ENCODE measurements at places on chromosomes 2 and 18.

DNA sequence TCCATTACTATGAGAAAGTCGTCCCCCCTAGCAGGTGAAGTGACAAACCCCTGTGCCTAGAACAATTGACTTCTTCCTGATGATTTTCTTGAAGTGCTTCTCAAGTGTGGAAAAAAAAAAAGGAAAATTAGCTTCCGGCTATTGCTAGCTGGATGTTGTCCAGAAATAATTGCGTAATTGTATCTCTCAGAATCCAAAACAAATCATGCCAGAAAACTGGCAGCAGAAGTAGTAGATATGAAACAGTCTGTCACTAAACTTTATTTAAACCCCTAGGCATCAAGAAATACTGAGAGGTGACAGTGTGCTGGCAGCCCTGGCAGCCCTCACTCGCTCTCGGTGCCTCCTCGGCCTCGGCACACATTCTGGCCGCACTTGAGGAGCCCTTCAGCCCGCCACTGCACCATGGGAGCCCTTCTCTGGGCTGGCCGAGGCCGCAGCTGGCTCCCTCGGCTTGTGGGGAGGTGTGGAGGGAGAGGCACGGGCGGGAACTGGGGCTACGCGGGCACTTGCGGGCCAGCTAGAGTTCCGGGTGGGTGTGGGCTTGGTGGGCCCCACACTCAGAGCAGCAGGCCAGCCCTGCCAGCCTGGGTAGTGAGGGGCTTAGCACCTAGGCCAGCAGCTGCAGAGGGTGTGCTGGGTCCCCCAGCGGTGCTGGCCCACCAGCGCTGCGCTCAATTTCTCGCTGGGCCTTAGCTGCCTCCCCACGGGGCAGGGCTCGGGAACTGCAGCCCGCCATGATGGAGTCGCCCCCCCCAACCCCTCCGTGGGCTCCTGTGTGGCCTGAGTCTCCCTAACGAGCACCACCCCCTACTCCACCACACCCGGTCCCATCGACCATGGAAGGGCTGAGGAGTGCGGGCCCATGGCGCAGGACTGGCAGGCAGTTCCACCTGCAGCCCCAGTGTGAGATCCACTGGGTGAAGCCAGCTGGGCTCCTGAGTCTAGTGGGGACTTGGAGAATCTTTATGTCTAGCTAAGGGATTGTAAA, 80.5 kb upstream of the ABCA12 start:
- DNase-seq: no peak

GRCh38 chr18:59249199-59249774, 24.0 kb downstream of the RAX start:
- peak; percentile 68 for DNase-seq

DNA sequence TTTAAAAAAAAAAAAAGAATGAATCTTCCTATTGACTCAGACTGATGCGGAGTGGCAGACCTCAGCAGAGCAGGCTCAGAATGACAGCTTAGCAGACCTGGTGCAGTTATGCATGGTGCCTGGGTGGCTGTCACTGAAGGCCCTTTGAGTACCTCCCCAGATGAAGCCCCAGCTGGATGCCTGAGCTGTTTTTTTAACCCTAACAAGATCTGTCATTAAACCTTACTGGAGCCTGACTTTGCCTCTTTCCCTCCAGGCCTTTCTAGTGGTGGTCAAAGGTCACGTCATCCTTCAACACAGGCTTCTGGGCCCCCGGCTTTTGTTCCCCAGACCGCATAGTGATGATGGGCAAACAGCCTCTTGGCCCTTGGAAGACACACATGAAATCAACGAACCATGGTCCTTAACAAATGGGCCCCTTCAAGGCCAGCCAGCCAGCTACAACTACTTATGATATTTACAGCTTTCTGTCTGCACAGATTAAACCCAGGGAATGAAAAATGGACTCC, 138.3 kb upstream of the CYP1B1 start:
- no peak for DNase-seq

DNA sequence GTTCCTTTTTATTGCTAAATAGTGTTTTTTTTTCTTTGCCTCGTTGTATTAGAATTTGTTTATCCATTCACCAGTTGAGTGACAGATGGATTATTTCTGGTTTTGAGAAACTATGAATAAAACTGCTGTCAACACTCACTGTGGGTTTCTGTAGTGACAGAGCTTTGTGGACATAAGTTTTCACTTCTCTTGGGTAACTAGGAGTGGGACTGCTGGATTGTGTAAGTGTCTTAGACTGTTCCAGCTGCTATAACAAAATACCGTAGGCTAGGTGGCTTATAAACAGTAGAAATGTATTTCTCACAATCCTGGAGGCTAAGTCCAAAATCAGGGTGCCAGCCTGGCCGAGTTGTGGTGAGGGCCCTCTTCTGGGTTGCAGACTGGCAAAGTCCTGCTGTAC, 71.9 kb downstream of the TNFRSF11A start:
- DNase-seq: no peak

DNA sequence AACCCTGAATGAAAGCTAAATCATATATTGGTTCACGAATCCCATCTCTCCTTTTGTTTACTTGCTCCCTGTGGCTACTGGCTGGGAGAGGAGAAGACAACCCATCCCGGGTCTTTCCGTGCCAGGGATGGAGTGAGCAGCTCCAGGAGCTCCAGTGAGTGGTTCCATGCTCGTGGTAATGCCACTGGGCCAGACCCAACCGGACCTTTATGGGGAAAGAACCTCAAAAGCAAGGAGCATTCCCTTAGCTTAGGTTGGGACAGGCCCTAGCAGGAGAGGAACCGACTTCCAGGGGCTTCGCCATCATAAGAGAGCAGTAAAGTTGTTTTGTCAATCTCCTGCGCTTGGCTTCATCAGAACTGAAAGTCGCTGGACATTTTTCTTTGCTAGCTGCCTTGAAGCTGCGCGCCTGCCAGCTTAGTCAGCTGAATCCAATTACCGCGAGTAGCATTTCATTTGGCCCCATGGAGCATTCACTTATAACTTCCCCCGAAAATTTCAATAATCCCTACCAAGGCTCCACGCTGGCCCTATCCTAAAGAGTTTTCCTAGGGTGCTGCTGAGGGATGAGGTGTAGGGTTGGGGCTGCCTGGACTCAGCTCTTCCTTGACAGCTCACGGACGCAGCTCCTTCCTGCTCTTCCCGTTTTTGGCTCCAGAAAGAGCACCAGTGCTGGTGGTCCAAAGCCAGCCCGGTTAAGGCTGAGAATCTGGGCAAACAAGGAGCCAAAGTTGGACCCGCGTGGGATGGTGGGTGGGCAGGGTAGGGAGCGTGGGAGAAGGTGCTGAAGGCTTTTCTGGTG, 4.9 kb downstream of the HOXD3 start:
- no peak for DNase-seq

DNA sequence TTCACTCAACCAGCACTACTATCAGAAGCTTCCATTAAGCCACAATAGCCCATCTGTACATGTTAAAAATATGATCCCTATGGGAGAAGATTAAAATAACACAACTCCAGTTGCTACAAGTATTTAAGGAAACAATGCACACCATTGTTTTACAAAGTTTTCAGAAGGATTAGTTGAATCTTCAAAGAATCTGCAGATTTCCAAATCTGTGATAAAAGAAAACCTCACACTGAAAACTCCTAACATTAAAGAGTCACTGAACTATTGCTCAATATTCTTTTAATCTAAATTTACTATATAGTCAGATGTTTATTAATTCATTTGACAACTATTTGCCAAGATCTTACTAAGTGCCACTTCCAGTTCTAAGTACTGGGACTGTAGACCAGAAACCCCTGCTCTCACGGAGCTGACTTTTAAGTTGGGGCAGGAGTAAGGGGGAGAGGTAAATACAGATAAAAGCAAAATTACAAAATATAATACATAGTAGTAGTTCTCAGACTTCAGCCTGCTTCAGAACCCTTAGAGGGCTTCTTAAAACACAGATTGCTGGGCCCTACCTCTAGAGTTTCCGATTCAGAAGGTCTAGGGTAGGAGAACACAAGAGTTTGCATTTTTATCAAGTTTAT, 94.4 kb downstream of the STK39 start:
- no peak for DNase-seq

DNA sequence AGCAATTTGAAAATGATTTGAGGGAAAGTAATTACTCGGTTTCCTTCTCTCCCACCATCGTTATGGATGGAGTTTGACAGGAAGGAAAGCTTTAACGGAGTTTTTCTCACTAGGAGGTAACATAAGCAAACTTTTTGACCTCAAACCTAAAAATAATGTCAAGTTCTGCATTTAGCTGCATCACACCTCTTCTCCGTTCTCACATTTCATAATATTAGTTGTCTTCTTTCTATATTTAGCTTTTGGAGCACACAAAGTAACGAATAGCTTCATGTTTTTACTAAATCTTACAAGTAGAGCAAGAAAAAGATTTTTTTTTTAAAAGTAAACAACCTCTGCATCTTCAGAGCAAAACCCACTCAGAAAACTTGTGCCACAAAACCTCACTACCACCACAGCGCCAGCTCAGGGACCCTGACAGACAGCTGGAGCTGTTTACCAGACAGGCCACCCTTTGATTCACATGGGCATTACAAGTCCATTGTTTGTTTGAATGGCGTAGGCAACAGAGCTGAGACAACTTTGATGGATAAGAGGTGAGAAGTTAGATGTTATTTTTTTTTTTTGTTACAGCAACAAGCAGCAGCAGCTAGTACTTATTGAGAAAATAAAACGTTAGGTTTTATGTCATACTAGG, 21.9 kb upstream of the ICOS start:
- no peak for DNase-seq

DNA sequence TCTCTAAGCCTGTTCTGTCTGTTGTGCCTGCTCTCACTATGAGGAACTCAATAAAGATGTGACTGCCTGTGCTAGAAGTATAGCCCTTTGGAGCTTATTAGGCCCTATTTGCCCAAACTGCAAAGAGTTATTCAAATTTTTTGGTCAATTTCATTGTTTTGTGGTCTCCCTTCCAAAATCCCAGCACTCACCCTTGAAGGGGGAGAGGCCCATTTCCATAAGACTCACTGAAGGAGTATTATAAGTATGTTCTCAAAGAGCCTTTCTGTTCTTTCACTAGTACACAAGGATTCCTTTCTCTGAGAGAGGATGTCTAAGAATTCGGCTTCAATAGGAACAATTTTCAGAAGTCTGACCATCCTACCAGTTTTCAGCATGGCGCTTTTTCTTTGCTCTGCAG, 641.9 kb upstream of the REG3G start:
- DNase-seq: no peak

GRCh38 chr2:179377296-179377695, 112.7 kb upstream of the SESTD1 start:
- DNase-seq: no peak

GRCh38 chr2:176132205-176133171, 3.0 kb downstream of the HOXD8 start:
- DNase-seq: no peak

DNA sequence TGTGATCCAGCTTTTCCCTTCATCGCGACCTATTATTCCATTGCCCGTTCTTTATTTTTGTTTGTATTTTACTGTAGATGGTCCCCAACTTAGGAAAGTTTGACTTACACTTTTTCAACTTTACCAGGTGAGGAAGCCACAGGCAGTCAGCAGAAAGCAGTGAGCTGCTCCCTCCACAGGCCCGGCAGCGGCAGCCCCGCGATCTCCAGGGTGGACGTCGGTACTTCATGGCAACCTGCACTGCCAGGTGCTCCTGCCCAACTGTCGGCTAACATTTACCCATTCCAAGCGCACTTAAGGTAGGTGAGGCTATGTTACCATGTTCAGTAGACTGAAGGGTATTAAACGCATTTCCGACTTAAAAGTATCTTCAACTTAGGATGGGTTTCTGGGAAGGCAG, 12.8 kb downstream of the ZNF516 start:
- DNase-seq: no peak

DNA sequence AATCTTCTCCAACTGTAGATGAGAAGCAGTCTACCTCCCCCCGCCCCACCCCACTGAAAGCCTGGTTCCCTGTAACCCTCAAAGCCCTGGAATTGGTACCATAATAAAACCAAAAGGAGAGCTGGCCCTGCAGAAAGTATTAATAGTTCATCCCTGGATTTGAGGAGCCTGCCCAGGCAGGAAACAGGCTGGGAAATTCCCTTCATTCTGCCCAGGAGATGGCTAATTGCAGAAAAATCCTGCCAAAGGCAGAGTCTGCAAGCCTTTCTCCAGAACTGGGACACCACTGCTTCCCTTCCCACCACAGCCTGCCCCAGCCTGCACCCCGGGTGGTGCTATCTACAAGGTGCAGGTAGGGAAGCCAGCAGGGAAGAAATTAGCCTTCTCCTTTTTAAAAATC, 16.3 kb downstream of the GKN2 start:
- no peak for DNase-seq

DNA sequence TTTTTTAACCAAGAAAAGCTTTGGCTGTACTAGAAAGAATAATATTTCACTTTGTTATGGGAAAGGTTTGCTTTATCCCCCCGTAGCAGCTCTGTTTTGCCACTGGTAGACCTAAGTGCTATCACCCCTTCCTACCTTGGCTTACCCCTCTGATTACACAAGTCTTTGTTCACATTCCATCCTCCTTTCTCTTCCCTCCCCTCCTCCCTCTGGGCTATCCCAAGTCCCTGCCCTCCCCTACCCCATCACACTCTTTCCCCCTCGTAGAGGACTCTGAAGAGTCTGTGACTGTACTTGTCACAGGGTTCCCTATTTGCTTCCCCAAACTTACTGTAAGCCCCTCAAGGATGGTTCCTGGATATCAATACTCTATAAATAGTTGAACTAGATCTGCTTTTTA, 152.9 kb upstream of the NOSTRIN start:
- no peak for DNase-seq

GRCh38 chr2:206275312-206276055, 1.0 kb downstream of the ZDBF2 start:
- no peak for DNase-seq

GRCh38 chr2:216245391-216245975, 126.8 kb downstream of the MARCHF4 start:
- DNase-seq: no peak

DNA sequence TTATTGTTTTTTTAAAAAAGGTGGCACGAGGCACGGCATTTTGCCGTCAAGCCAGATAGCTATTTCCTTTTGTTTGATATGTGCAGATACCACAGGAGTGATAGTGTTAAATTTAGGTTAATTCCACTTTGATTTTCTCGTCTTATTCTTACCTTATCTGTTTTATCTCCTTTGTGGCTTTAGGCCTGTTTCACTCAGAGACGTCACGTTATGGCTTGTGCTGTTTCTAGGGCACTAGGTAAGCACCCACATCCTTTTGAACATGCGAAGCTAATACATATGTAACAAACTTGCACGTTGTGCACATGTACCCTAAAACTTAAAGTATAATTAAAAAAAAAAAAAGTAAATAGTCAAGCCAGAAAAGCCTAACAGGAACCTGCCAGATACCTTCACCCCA, 57.8 kb downstream of the C18orf63 start:
- no peak for DNase-seq

DNA sequence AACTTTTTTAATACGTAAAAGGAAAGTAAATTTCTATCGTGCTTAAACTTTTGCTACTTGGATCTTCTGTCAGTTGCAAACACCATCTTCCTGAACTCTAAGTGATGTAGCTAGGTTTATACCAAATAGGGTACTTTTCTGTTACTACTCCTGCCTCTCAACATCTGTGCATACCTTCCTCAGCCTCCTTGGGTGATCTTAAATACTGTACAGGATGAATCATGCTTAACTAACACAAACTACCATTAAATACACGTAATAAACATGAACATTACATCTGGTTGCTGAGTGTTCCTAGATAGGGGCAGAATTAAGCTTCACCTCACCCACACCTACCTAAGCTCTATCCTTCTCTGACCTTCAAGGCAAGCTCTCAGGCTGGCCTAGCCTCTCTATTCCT, 398.0 kb downstream of the TXNL1 start:
- DNase-seq: no peak

Data from Kasumi-1 (cell line).